Midbrain (tissue), 1 donor: ENCODE measurements at places on chromosomes 16 and 17.

- DNase-seq: no peak
These were observed 81.4 kb upstream of the CRHR1 start for GRCh38 chr17:45702666-45703266.

DNA sequence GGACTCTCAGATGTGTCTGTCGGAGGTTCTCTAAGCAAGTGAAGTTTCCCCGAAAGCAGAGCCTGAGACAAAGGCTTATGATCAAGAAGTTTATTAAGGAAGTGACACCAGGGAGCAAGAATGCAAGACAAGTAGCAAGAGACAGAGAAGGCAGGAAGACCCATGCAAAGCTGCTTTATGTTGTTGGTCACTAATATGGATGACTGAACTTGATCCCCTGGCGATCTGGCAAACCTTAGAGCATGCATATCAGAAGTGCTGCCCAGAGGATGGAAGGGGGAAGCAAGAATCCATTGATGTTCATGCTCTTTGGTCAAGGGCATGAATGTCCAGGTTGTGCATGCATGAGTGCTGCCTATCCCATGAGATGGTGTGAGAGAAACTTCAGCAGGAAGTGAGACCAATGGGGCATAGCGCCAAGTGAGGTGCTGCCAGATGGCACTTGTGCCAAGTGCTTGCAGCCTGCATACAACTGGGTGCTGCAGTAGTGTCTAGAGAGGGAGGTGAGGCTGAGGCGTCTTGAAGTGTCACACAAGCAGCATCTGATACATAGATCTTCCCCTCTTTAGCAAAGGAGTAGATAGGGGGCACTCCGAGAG, 176.5 kb downstream of the SALL1 start:
- no peak for DNase-seq

GRCh38 chr16:3735541-3735940, 18.2 kb upstream of the TRAP1 start:
- no peak for DNase-seq

DNA sequence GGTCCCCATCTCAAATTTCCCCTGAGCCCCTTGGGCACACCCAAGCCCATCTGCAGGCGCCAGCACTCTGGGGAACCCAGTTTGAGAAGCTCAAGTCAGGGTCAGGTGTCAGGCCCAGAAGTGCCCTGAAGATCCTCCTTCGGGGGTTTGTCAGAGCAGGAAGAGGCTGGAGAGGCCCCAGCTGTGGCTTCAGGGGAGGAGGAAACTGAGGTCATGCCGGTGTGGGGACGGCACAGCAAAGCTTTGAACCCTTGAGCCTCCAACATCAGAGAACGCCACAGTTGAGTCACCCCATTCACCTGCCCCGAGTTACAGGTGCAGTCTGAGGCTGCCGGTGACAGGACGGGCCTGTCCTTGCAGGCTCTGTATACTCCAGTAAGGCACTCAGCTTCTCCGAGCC, 140.2 kb upstream of the CIBAR2 start:
- no peak for DNase-seq
